GM19239 (cell line): ENCODE measurements at places on chromosomes 13 and 19.
A peak's percentile ranks its signal among the peaks of the same experiment; 100 is the strongest.

DNA sequence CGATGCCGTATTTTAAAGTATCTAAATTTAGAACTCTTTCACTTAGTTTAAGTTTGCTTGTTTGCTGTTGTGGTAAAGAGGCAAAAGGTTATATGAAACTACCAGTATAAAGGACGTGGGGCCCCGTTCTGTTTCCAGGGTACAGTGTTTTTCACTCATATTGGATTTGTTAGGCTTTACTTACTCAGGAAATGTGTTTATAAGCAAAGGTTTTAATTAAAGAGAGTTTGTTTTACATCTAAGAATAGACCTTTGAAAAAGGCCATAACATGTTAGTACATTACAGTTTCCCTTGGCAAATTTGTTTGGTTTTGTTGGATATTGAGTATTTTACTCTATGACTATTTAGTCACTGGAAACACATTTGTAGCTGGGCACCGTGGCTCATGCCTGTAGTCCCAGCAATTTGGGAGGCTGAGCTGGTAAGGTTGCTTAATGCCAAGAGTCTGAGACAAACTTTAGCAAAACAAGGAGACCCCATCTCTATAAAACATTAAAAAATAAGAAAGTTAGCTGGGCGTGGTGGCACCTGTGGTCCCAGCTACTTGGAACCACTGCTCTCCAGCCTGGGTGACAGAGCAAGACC, 7.1 kb downstream of the DGKH start:
- no peak for DNase-seq

DNA sequence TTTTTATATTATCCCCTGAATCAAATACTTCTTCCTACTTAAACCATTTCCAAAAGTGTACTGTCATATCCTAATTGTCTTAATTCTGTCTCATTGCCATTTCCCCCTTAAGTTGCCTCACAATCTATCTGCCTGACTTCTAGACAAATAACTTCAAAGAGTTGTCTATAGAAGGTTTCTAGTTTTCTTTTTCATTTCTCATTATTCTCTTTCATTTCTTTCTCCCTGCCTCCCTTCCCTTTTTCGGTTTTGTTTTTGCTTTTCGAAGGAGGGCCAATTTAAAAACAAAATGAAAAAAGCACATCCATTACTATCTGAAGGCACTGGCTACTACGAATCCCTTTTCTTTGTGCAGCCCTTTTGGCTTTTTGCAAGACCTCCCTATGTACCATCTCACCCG, 367.2 kb downstream of the DNAJC15 start:
- DNase-seq = no peak

GRCh38 chr19:48085904-48086864, 24.4 kb downstream of the PLA2G4C start:
- DNase-seq = no peak

DNA sequence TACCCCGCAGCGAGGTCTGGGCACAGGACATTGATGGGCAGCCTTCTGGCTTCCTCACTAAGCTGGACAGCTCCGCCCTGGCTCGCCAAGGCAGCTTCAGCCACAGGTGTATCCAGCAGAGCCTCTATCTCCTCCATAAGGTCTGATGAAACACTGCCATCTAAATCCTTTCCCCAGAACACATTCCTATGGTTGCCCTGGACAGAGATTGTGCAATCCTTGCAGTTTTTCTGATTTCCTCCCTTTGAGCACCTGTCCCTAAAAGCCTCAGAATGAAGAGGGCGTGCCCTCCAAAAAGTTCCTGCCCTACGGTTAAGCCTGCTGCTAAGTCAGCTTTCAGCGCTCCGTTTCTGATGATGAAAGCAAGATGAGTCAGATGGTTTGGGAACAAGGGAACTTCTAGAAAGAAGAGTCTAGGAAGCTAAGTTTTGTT, 21.0 kb downstream of the CLEC4M start:
- no peak for DNase-seq

- no peak for DNase-seq
Observed at GRCh38 chr13:79289571-79289970, 116.5 kb downstream of the RBM26 start.

- DNase-seq = no peak
Observed at GRCh38 chr19:48826606-48827020, 9.7 kb downstream of the HSD17B14 start.

- no peak for DNase-seq
Observed at GRCh38 chr19:30371960-30372824, at the start of gene ZNF536. ZNF536 (plus strand) TSS chr19:30372384; CDS start chr19:30443563, 71,179 bp downstream.

DNA sequence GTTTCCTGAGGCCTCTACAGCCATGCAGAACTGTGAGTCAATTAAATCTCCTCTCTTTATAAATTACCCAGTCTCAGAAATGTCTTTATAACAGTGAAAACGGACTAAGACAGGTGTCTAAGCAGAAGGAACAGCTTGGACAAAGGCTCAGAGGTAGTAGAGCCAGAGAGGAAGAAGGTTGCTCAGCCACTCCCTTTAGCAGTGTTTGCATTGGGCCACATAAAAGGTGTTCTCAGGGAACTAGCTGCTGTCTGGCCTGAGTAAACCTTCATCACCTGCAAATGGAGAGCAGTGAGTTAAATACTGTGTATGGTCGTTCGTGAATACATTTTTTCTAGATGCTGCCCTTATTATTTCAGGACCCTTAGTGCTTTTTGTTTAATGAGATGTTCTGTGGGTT, 383.4 kb downstream of the EFNB2 start:
- DNase-seq = no peak

GRCh38 chr19:38034492-38034860, 127.5 kb downstream of the SIPA1L3 start:
- DNase-seq = no peak

DNA sequence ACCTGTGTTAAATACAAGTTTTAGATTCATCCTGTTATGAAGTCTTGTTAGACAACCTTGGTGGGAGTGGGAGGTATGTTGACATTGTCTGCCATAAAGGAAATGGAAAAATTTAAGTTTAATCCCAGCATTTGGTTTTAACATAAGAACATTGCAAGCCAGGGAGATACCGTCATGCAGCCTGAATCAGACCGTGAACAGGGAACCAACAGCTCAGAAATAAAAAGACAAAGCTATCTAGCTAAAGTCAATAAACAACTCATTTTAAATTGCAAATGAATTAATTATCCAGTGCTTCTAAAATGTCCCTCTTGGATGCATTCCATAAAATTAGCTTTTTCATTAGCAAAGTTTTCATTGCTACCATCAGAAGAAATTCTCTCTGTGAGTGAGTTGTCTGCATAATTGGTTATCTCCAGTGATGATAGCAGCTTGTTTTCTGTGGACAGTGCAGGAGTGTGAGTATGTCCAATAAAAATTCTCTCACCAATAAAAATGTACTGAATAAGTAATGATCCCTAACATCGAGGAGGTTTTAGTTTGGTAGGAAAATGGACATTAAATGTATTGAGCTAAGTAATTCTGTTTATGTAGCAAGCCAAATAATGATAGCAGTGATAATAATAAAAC, 170.6 kb upstream of the TMTC4 start:
- DNase-seq = no peak

DNA sequence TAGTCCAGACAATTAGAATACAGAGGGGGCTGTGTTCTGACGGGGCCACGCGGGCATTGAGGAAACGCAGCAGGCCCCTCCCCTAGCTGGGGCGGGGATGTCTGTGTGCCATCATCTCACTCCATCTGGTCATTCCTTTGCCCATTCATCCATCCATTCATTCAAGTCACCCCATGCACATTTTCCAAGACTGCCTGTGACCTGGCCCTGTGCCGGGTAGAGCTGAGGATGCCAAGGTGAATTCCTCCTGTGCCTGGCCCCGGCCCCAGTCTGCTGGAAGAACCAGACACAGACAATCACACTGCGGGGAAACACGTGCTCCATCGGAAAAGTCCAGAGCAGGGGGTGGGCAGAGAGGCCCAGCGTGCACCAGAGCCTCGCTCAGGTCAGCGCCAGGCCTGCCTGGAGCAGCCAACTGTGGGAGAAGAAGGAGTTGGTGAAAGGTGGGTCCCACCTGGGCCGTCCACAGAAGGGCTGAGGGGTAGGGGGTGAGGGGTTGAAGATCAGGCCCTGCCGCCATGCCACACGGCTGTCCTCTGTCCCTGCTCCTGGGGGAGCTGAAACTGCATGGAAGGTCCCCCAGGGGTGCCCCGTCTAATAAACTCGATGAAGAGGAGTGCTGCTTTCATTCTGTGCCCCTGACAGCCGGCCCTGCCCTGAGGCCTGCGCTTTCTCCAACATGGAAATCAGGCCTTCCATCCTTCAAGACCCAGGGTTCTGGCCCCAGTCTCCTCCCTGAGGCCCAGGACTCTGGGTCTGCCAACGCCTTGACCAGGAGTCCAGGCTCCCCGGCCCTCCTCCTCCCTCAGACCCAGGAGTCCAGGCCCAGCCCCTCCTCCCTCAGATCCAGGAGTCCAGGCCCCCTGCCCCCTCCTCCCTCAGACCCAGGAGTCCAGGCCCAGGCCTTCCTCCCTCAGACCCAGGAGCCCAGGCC, 1.6 kb upstream of the CACNG6 start:
- DNase-seq = no peak

DNA sequence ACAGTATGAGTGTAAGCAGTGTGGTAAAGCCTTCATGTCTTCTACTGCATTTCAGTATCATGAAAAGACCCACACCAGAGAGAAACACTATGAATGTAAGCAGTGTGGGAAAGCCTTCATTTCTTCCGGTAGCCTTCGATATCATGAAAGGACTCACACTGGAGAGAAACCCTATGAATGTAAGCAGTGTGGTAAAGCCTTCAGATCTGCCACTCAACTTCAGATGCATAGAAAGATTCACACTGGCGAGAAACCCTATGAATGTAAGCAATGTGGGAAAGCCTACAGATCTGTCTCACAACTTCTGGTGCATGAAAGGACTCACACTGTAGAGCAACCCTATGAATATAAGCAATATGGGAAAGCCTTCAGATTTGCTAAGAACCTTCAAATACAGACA, 12.8 kb downstream of the ZNF844 start:
- no peak for DNase-seq

DNA sequence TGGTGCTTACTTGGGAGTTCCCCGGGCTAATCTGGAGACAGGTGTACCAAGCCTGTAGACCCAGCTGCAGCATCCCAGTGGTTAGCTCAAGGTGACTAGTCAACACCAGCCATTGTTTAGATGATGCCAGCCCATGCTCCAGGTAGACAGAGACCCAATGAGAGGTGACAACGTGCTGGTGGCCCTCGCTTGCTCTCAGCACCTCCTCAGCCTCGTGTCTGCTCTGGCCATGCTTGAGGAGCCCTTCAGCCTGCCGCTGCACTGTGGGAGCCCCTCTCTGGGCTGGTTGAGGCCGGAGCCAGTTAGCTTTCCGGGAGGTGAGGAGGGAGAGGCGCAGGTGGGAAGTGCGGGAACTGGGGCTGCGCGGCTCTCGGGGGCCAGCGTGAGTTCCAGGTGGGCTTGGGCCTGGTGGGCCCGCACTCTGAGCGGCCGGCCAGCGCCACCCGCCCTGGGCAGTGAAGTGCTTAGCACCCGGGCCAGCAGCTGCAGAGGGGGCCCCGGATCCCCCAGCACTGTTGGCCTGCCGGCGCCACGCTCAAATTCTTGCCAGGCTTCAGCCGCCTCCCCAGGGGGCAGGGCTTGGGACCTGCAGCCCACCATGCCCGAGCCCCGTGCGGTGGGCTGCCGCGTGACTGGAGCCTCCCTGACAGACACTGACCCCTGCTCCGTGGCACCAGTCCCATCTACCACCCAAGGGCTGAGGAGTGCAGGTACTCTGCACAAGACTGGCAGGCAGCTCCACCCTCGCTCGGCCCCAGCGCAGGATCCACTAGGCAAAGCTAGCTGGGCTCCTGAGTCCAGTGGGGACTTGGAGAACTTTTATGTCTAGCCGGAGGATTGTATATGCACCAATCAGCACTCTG, 85.9 kb upstream of the VSTM2B start:
- no peak for DNase-seq

GRCh38 chr13:30750036-30750435, 14.7 kb downstream of the ALOX5AP start:
- DNase-seq = no peak

DNA sequence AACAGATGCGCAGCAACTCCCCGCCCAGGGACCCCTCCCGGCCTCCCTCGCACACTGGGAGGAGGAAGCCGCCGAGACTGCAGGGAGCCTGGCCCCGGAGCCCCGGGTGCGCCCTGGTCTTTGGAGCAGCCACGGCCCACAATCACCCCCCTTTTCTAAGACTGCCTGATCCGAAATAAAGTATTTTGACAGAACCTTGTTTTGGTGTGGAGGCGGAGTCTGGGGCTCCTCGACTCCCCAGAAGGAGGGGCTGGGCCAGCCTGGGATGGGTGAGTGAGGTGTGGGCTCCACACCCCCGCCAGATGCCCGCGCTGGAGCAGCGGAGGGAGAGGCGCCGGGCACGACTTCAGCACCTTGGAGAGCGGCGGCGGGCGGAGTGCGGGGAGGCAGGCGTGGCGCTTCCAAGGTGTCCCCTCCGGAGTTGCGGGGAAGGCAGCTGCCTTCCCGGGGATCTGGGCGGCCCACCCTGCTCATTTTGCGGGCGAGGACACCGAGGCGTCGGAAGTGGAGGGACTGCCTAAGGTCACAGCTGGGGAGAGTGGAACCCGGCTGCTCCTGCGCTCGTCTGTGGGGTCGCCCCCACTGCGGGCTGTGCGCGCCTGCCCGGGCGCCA, 9.4 kb downstream of the SIRT6 start:
- DNase-seq = peak; percentile 48

- no peak for DNase-seq
Observed at GRCh38 chr13:40600149-40600751, 66.2 kb downstream of the FOXO1 start.

DNA sequence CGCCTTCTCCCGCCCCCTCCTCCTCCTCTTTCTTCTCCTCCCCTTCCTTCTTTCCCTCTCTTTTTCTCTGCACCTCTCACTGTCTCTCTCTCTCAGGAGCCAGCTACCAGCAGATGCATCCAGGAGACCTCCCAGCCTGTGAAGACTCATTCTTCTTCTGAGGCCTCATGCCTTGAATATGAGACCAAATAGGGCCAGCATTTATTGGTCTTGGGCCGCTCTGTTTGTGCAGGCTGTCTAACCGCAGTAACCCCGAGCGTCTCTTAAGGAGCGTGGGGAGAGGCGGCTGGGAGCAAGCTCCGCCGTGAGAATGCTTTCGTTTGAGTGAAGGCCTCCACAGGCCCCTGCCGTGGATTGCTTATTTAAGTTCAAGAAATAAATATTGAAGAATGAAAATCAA, 167.0 kb downstream of the NUFIP1 start:
- DNase-seq = no peak

- no peak for DNase-seq
Observed at GRCh38 chr13:71412231-71412630, 454.8 kb downstream of the DACH1 start.

GRCh38 chr19:18532168-18532890, 10.5 kb upstream of the ELL start:
- no peak for DNase-seq

DNA sequence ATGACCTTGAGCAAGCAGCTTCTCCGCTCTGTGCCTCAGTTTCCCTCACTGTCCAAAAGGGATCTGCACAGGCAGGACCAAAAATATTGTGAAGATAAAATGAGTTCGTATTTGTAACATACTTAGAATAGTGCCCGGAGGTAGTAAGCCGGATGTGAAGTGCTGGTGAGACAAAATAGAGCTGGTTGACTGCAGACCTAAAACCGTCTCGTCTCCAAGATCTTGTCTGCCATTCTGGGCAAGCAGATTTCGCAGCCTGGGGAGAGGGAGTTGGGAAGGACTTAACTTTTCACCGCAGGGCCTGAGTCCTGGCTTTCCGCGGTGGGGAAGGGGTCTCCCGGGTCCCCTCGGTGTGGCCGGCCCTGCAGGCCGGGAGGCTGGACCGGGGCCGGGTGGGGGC, 8.2 kb upstream of the BBC3 start:
- DNase-seq = no peak

GRCh38 chr19:14366529-14366928, 14.7 kb upstream of the ADGRE5 start:
- no peak for DNase-seq
